ENCODE measurements at places on chromosomes 5 and 9. TPM values are rescaled to one million over a fixed set of nuclear protein-coding genes. Genes with fewer than 3 reads are reported as not detected.

SH3PXD2B gene
- total RNA-seq = 58.3 TPM

EDIL3 gene
- 406 TPM for total RNA-seq

CBY3 gene
- not detected for total RNA-seq

PPP3R2 gene
- not detected for total RNA-seq

CD72 gene
- 2.7 TPM for total RNA-seq

ALDH1A1 gene
- 0.36 TPM for total RNA-seq

IL4 gene
- total RNA-seq = not detected

GTF2H2 gene
- 47.8 TPM for total RNA-seq

PCDHGA8 gene
- total RNA-seq = 3.5 TPM

WHRN gene
- total RNA-seq = 2.2 TPM

MLLT3 gene
- total RNA-seq = 13.8 TPM

Data from osteoblast (primary cell).